ENCODE measurements at places on chromosomes 6 and 20. TPM values are rescaled to one million over a fixed set of nuclear protein-coding genes. Genes with fewer than 3 reads are reported as not detected.
A peak's percentile ranks its signal among the peaks of the same experiment; 100 is the strongest.

The NKAPL gene
- total RNA-seq: not detected

The TMEM217 gene
- total RNA-seq: 1.7 TPM

The ENPP5 gene
- 13.9 TPM for total RNA-seq

The WFDC2 gene
- total RNA-seq: 994 TPM

The SOX18 gene
- total RNA-seq: 2.8 TPM

The TRIM40 gene
- total RNA-seq: not detected

The C2 gene
- 0.66 TPM for total RNA-seq

The ZNF165 gene
- total RNA-seq: 7.1 TPM

GRCh38 chr6:129989396-129989795 lies 29.0 kb upstream of the L3MBTL3 start:
- DNase-seq: no peak

DNA sequence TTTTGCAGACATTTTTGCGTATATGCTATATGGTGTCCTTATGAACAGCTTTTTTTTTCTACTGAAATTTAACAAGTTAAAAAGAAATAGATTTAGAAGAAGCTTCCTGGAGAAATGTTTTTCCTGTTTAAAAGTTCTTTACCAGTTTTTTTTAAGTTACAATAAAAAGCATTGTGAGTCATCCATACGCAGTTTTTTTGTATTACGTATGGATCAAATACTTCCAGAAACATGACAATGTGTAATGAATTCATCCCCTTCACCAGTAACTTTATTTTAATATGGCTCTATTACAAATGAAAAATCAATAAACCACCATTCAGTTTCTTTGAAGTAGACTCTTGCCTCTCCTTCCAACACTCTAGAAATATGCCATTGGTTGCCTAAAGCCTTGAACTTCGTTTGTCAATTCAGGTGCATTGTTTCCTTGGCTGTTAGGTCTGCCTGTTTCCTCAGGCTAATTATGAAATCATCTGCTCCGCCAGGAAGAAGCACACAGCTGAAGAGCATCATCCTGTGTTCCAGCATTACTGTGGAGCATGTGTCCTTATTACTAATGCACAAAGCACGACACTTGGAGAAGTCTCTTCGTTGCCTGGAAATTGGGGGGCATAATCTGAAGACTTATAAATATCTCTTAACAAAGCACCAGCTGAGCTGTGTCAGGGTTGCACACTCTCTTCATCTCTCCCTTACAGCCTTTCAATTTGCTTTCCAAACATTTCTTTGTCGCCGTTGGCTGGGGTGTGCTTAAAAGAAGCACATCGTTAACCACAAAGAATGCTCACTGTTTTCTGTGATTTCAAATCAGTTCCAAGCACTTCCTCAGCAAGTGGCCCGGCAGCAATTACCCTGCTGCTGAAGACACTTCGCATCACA lies 9.6 kb downstream of the MOXD1 start:
- no peak for DNase-seq

GRCh38 chr20:59976156-59976782 lies 18.0 kb downstream of the CDH26 start:
- DNase-seq: no peak

DNA sequence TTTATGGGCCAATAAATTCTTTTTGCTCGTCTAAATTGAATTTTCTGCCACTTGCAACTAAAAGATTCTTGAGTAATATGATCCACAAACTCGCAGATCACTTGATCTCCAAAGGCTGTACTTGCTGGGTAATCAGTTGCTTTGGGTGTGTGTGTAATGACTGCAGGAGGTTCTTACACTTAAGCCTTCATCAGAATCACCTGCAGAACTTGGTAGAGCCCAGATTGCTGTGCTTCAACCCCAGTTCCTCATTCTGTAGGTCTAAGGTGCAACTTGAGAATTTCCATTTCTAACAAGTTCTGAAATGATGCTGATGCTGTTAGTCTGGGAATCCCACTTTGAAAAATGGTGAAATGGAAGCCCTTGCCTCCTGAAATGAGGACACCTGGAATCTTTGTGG lies 12.9 kb upstream of the FKBP1A start:
- no peak for DNase-seq

- no peak for DNase-seq
Observed at GRCh38 chr6:157676241-157676640, 146.8 kb upstream of the SNX9 start.

GRCh38 chr20:37066168-37066567 lies 29.6 kb downstream of the RBL1 start:
- DNase-seq: no peak

DNA sequence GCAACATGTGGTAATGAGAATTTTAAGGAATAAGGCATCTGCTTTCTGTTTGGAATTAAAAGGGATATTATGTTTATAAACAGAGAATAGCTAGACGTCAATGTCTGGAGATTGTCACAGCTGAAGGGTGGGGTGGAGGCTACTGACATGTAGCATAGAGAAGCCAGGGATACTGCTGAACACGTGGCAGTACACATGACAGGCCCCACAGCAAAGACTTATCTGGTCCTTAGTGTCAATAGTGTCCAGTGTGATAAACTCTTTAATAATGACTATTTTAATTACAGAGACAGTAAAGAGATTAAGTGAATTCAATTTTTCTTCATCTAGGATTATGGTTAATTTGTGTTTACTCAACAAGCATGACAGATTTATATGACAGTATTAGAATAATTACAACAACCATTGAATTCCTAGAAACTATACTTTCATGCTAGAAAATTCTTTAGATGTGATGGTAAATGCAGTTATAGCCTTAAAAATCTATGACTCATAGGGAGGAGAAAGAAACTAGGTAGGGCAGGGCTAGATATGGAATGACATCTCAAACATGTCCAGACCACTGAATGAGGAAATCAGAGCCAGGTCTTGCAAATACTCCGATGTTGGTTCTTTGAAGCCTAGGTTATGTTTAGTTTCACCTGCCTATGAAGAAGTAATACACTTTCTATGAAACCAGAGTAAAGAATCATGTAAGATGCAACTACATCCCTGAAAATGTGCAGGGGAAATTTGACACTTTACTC lies 399.5 kb downstream of the PHF3 start:
- no peak for DNase-seq

- no peak for DNase-seq
Observed at GRCh38 chr6:107401573-107401972, 57.8 kb downstream of the PDSS2 start.

DNA sequence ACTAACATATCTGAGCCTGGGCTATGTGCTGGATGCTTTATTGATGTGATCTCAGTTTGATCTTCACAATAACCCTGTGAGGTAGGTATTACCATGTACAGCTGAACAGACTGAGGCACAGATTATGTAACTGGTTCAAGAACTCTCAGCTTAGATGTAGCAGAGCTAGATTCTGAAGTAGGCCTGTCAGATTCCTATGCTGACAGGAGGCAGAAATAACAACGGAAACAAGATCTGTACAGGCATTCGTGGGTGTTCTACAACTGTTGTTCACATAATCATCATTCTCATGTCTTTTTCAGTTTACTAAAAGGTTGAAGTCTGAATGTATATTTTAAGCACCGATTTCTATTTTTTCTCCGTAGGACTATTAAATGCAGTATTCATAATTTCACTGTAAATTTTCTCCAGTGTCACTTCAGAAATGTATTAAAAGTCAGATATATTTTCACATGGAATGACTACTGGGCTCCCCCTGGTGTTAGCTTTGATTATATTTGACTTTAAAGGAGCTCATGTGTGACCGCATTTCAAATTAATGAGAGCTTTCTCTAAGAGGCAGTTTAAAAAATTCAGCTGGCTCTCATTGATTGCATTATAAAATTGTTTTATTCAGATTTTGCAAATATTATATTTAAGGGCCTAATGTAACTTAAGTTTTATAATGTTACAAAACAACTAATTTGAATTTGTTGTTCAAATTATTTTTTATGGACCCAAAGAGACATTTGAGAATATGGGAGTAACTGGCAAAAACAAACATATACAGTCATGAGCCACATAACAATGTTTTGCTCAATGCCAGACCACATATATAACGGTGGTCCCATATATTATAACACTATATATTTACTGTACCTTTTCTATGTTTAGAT lies 36.4 kb upstream of the SLC17A4 start:
- no peak for DNase-seq

GRCh38 chr20:45044084-45044573 lies 56.8 kb downstream of the KCNS1 start:
- DNase-seq: peak; percentile 52

GRCh38 chr6:159035891-159036290 lies 8.9 kb downstream of the TAGAP start:
- no peak for DNase-seq

GRCh38 chr6:52364480-52365166 lies 2.7 kb downstream of the PAQR8 start:
- no peak for DNase-seq

DNA sequence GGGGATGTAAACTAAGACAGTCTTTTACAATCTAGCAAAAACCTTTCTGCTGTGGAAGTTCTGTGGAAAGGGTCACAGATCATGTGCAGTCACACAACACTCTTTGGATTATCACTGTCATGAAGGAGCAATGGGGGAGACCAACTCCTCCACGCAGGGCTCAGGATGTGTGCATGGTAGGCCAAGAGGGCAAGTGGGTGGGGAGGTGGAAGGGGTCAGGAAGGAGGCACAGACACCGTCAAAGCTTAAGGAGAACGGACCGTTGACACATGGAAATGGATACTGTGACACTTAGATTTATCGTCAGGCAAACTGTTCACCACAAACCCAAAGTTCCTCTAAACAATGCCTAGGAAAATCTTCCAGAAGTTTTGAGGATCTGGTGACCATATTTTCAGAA lies 215.8 kb downstream of the PAX1 start:
- DNase-seq: no peak

- DNase-seq: no peak
Observed at GRCh38 chr6:164756142-164756541, 553.3 kb downstream of the C6orf118 start.

GRCh38 chr6:140001005-140001404 lies 626.6 kb upstream of the CITED2 start:
- DNase-seq: no peak
